ENCODE measurements at places on chromosomes 11 and 22.

DNA sequence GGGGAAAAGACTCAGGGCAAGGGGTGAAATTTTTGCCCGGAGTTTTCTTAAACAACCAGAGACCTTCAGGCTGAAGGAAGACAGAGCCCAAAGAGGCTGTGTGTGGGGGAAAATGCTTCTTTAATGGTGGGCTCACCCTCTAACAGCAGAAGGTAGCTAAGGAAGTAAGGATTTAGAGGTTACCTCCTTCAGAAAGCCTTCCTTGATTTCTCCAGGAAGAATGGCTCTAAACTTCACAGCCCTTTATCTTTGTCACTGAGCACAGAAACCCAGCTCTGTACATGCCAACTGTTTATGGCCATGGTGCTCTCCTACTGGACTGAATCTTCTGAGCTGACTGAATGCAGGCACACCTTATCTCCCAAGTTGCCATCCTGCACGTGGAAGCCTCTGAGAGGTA is 196.0 kb downstream of the TENM4 start:
- no peak for DNase-seq

DNA sequence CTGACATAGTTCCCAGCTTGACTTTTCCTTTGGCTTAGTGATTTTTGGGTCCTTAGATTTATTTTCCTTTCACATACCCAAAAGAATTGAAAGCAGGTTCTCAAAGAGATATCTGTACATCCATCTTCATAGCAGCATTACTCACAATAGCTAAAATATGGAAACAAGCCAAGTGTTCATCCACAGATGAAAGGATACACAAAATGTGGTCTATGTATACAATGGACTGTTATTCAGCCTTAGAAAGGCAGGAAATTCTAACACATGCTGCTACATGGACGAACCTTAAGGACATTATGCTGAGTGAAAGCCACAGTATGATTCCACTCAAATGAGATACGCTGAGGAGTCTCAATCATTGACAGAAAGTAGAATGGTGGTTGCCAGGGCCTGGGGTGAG is 171.8 kb downstream of the IGLL1 start:
- DNase-seq: no peak

DNA sequence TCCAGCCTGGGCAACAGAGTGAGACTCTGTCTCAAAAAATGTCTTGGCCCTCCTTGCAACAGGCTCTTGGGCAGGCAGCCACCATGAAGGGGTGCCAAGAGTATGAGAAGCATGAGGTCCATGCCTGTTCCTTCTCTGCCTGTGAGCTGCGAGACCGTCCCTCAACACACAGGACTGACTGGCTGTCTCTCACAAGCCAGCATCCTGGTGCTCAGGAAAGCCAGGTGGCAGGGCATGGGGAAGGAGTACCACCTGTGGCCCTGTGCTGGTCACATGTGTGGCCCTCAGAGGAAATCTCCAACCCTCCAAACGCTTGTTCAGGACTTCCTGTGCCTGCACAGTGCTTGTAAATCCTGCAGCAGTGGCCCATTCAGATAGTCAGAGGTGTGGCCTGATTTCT is 83.2 kb downstream of the ATXN10 start:
- DNase-seq: no peak

DNA sequence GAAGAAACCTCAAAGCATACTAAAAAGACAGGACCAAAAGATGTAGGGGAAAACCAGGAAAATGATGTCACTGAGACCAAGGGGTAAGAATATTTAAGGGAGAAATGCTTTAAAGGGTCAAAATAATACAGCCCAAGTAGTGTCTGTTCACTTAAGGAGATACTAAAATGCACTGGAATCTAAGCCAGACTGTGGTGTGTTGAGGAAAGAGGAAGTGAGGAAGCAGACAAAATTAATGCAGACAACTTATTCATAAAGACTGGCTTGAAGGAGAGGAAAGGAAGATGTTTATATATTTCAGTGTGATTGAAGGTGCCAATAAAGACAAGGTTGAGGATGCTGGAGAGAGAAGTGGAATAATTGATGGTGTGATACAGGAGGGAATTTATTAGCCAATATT is 15.7 kb downstream of the ZNF215 start:
- no peak for DNase-seq

GRCh38 chr22:49738006-49738405 is 89.7 kb downstream of the BRD1 start:
- no peak for DNase-seq

- DNase-seq: no peak
These were observed 43.0 kb downstream of the P4HA3 start for GRCh38 chr11:74268456-74268855.

DNA sequence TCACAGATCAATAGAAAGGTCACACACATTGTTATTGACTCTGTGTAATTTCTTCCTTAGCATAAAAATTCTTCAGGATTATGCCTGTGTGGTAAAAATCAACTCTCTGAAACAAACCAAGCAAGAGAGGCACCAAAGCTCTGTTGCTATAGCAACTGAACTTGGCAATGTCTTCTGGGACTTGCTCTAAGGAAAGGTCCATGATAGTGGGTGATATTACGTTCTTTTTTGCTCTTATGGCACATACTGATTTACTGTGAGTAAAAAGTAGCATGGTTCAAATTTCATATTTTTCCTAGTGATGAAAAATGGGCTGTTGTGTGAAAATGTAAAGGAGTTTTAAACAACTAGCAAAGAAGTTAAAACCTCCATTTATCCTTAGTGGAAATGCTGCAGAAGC is 66.4 kb downstream of the SVIP start:
- no peak for DNase-seq

- DNase-seq: no peak
These were observed 431.8 kb upstream of the FAT3 start for GRCh38 chr11:91792779-91793262.

GRCh38 chr22:42743501-42743991 is 22.9 kb upstream of the A4GALT start:
- DNase-seq: no peak

DNA sequence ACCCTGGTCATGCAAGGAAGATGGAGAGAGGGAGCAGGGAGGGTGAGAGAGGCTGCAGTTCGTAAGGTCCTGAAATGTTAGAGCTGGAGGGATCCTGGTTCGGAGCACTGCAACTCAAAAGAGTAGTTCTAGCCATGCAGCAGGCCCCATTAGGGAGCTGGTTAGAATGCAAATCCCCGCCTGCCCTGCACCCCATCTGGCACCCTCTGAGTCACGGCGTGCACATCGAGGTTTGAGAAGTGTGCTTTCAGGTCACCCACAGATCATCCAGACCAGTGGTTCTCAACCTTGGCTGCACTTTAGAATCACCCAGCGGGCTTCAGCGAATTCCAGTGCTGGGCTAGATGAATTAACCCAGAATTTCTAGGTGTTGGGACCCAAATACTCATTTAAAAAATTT is 48.2 kb downstream of the ST3GAL4 start:
- no peak for DNase-seq

- no peak for DNase-seq
These were observed 6.0 kb downstream of the FREY1 start for GRCh38 chr11:45900916-45901617.
